Muscle of leg (tissue), 16 donors: ENCODE measurements at places on chromosomes 16 and 17. TPM values are rescaled to one million over a fixed set of nuclear protein-coding genes. Genes with fewer than 3 reads are reported as not detected.

DNA sequence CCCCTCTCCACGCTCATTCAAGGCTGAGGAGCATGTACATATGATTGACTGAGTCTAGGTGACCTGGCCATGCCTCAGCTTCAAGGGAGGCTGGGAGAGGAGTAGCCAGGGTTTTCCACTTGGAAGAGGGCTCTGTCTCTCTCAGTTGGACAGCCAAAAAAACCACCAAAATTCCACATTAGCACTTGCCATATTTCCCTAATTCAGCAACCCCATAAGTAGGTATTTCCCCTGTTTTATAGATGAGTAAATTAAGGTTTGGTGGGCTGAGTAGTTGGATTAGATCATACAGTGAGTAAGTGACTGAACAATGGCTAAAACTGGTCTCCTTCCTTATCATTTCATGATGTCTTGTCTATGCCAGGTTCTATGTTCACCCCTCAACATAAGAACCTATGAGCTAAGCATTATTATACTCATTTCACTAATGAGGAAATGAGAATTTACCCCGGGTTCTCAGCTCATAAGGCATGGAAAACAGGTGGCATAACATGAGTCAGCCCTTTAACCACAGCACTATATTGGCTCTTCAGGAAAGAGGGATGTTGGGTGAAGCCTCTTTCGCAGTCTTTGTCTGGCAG is 68.0 kb upstream of the GAS7 start:
- no peak for DNase-seq

DNA sequence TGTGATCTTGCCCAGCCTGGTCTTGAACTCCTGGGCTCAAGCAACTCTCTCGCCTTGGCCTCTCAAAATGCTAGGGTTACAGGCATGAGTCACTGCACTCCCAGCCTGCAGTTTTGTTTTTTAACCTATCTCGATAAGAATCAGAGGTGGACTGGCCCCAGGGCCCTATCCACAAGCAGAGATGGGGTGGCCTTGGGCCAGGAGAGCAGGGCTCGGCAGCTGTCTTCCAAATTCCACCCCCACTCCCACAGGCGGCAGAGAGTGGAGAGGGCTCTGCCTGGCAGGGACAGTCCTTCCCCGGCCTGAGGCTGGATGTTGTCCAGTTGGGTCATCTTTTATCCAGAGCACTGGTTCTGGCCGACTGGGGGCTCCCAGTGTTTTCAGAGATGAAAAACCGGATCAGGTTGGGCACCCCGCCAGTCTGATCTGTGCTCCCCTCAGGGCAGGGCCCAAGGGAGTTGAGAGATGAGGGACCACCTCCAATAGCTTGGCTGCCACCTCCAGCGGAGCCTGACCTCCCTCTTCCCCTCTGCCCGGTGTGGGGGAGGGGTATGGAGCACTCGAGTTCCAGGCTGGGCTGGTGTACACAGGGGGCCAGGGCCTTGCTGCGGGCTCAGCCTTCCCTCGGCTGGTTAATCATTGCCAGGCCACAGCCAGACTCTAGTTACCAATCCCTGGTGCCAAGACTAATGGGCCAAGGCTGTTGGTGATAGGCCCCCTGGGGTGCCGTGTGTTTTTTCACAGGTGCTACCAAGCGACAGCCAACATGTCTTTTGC is 30.3 kb upstream of the MYO15B start:
- peak; percentile 60 for DNase-seq

GRAP gene
- polyA plus RNA-seq = 3.0 TPM

DNA sequence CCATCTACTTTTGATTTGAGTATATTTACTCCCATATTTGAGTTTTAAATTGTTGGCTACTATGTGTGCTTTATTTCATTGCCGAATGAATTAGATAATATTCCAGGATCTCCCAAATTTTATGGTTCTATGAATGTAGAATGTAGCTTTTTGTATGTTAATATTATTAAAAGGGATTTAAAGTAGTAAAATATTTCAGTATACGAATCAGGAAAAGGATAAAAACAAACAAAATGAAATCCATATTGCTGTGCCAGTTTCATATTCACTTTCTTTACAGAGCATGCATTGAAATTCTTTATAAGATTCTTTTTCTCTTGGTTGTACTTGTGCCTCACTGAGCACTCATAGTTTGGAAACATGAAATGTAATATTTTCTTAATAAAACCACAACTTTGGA is 155.1 kb downstream of the CHD9 start:
- DNase-seq = peak; percentile 30

GRCh38 chr17:7916385-7916682 is 245 bp upstream of the RNF227 start:
- no peak for DNase-seq

APOBR gene
- polyA plus RNA-seq = 0.77 TPM
